T-helper 17 cell (primary cell): ENCODE measurements at places on chromosomes 4 and X. TPM values are rescaled to one million over a fixed set of nuclear protein-coding genes. Genes with fewer than 3 reads are reported as not detected.

- H3K4me1 ChIP-seq, result peaks cover 41% of the 10 kb centered on the region
- no peaks in the 10 kb centered on the region for H3K36me3 ChIP-seq
- DNase-seq, result no peak
- peak overlapping the region; percentile 1 for H3K4me3 ChIP-seq
- no peaks in the 10 kb centered on the region for H3K27me3 ChIP-seq
- H3K27ac ChIP-seq, result peak overlapping the region; percentile 1
These were observed 92.0 kb upstream of the TNIP3 start for GRCh38 chr4:121255986-121256750.

DNA sequence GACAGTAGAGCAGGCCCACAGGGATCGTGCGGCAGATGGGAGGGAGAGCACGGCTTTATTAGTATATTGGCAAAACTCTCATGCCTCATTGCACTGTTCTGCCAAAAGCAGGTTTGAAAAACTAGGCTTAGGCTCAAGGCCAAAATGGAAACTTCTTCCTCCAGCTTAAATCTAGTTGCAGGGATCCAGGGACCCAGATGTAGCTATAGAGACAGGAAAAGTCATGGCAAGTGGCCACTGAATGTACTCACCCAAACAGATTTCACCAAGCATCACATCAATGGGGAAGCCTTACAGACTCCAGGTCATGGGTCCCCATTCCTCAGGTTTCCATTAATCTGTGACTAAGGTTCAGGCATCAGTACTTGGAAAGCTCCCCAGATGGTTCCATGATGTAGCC is 149.2 kb downstream of the STK32B start:
- no peaks in the 10 kb centered on the region for H3K4me1 ChIP-seq
- no peak overlapping the region for H3K4me3 ChIP-seq
- no peaks in the 10 kb centered on the region for H3K36me3 ChIP-seq
- peaks cover 4% of the 10 kb centered on the region for H3K27me3 ChIP-seq
- DNase-seq, result no peak
- no peak overlapping the region for H3K27ac ChIP-seq

DNA sequence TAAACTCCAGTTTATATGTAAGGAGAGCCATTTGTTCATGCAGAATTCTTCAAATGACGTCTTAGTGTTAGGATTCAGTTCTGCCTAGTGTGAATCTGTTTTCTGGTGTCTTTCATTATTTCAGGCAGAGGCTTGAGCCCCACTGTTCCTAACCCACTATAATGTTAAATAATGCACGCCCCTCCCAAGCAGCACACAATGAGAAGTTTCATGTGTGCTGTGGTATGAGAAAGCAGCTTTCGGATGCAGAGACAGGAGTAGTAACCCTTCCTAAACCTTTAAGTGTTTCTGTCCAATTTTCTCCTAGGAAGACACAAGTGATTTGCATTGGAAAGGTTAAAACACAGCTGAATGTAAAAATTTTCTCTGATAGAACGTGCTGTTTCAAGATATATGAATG is 54.5 kb downstream of the TRIM2 start:
- H3K27ac ChIP-seq, result no peak overlapping the region
- DNase-seq, result no peak
- no peak overlapping the region for H3K4me3 ChIP-seq
- peaks cover 3% of the 10 kb centered on the region for H3K4me1 ChIP-seq
- peaks cover 12% of the 10 kb centered on the region for H3K27me3 ChIP-seq

DNA sequence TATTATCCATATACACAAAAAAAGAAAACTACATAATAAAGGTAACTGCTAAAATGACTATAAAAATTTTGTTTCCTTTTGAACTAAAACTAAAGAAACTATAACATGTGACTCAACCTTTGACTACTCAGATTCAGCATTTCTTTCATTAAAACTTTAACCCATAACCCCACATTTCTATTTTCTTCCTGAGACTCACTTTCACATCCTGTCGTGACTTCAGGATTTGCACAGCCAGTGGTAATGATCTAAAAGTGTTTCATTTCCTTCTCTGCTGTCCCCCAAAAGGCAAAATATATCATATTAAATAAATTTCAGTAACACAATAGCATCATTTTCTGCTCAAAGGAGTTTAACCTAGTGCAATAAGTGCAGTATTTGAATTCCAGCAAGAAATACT is 1022.4 kb upstream of the DIAPH2 start:
- no peak overlapping the region for H3K4me3 ChIP-seq
- H3K27me3 ChIP-seq, result no peaks in the 10 kb centered on the region
- no peak overlapping the region for H3K27ac ChIP-seq
- peaks cover 2% of the 10 kb centered on the region for H3K36me3 ChIP-seq

DNA sequence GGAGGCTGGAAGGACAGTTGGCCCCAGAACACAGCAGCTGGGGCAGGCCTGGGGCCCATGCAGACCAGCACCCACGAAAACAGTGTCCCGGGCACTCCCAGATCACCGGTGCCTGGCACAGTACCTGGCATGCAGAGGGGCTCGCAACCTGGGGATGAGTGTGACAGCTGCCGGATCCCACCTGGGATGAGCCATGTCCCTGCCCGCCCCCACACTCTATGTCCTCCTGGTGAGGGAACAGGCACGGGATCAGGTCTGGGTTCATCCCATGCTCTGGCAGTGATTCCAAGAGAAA is 22.8 kb upstream of the PPP2R2C start:
- no peaks in the 10 kb centered on the region for H3K4me1 ChIP-seq
- no peak overlapping the region for H3K27ac ChIP-seq
- DNase-seq, result no peak
- H3K4me3 ChIP-seq, result no peak overlapping the region
- H3K27me3 ChIP-seq, result peaks cover 46% of the 10 kb centered on the region

- peaks cover 7% of the 10 kb centered on the region for H3K36me3 ChIP-seq
- H3K4me3 ChIP-seq, result no peak overlapping the region
- no peak overlapping the region for H3K27ac ChIP-seq
- no peaks in the 10 kb centered on the region for H3K27me3 ChIP-seq
- no peak for DNase-seq
These were observed 393.6 kb downstream of the IL15 start for GRCh38 chr4:142030010-142030409.

- H3K27me3 ChIP-seq, result no peaks in the 10 kb centered on the region
- no peaks in the 10 kb centered on the region for H3K4me1 ChIP-seq
- no peak overlapping the region for H3K4me3 ChIP-seq
These were observed 508.4 kb upstream of the FTHL17 start for GRCh38 chrX:31580227-31580626.

DNA sequence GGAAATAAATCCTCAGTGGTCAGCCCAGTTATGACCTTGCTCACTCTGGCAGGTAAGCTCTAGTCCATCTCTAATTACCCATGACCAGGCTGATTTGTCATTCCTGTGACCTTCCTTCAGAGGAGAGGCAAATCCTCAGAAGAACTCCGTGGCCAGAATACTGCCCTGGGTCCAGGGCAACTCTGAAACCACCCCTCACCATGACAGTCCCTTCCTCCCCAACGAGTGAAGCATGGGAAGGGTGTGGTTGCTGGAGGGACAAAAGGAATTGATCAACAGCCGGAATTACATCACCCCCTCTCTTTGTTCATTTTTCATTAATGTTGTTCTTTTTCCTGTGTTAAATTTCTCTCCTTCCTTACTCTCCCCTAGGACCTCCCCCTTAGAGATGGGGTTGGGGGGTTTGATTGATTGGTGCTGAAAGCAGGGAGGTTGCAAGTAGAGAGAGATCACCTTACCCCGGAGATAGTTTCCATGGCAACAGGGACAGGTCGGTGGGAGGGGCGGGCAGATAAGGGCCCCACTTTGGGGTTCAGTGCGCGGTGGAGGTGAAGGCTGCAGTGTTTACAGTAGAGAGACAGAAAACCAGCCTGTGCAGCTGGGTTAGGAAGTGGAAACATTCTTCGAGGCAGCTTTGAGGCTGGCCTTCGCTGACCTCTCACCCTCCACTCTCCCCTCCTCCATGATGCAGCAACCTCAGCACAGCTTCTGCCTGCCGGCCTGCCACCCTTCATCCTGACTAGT is 647.4 kb downstream of the BCOR start:
- no peaks in the 10 kb centered on the region for H3K36me3 ChIP-seq
- H3K4me3 ChIP-seq, result no peak overlapping the region
- no peak for DNase-seq
- peaks cover 6% of the 10 kb centered on the region for H3K4me1 ChIP-seq

GRCh38 chr4:137994853-137995252 is 247.3 kb downstream of the SLC7A11 start:
- H3K4me1 ChIP-seq, result no peaks in the 10 kb centered on the region
- H3K4me3 ChIP-seq, result no peak overlapping the region
- H3K27me3 ChIP-seq, result no peaks in the 10 kb centered on the region
- H3K36me3 ChIP-seq, result no peaks in the 10 kb centered on the region

- H3K4me3 ChIP-seq, result no peak overlapping the region
- peaks cover 5% of the 10 kb centered on the region for H3K36me3 ChIP-seq
- peaks cover 4% of the 10 kb centered on the region for H3K4me1 ChIP-seq
- no peak for DNase-seq
- no peaks in the 10 kb centered on the region for H3K27me3 ChIP-seq
These were observed 1.9 kb downstream of the SPIN2A start for GRCh38 chrX:57135287-57135686.

TASL gene
- total RNA-seq, result 2.4 TPM

SERTM2 gene
- total RNA-seq, result not detected

EPHA5 gene
- total RNA-seq, result not detected

NDP gene
- not detected for total RNA-seq
